ENCODE measurements at places on chromosomes 7 and 10. TPM values are rescaled to one million over a fixed set of nuclear protein-coding genes. Genes with fewer than 3 reads are reported as not detected.
A peak's percentile ranks its signal among the peaks of the same experiment; 100 is the strongest.

DNA sequence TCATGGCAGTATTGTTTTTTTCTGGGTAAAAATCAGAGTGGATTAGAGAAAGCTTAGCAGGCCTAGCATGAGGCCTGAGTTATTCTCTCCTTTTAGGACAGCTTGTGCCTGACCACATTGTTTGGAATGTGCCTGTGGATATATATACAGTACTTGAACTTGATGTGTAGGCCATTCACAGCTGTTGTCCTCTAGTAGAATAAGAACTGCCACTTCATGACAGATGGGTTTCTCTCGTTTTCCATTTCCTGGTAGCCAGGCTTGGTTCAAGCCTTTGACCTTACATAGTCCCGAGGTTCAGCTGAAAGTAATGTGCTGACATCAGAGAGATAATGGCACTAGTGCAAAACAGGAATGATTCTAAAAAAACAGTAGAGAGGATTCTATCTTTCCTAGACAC lies 473.9 kb downstream of the AUTS2 start:
- DNase-seq: no peak

DNA sequence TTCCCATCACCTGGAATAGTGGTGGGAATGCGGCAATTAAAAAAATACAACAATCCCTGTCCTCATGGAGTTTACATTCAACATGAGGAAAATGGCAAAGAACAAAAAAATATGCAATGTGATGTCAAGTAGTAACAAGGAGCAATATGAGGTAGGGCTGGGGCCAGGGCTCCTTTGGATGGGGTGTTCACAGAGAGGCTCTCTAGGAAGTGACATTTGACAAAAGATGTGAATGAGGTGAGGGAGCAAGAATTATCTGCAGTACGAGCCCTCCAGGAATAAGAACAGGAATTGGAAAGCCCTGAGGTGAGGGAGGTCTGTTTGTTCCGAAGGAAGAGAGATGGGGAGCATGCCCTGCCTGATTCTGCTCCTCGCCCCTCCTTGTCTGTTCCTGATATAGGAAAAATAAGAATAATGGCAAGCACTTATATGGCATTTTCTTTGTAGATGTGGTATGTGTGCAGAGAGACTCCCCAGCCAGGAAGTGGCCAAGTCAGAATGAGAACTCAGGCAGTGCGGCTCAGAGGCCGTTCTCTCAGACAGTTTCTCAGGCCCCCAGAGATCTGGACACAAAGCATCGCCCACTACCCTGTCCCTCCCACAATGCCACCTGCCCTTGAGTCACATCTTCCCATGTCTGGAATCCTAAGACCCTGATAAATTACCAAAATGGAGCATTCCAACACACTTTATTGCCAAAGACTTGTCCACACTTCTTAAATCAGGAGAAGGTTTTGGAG lies 105.6 kb downstream of the APBB1IP start:
- DNase-seq: peak; percentile 18

GRCh38 chr7:133118261-133118660 lies 36.4 kb upstream of the CHCHD3 start:
- no peak for DNase-seq

GRCh38 chr10:10361301-10361885 lies 656.3 kb upstream of the CELF2 start:
- DNase-seq: no peak

DNA sequence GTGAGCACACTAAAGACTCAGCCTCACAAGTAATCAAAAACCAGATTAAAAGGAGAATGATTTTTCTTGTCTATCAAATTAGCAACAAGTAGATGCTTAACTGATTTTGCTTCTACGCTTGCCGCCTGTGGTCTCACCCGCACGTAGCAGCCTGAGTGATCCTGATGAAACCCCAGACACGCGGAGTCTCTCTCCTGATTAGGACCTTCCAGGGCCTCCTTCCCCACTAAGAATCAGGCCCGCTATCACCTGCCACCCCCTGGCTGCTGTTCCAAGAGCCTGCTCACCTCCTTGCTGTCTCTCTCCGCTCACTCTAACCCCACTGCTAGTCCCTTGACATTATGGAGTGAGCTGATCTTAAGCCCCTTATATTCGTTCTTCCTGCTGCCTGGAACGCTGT lies 325.9 kb upstream of the NRP1 start:
- no peak for DNase-seq

Gene KIAA1217
- not detected for total RNA-seq

Gene WAPL
- total RNA-seq: 41.1 TPM

Gene WDR86
- 4.6 TPM for total RNA-seq
